ENCODE measurements at places on chromosomes 12 and 14.
A peak's percentile ranks its signal among the peaks of the same experiment; 100 is the strongest.

GRCh38 chr12:49539406-49540228 is 787 bp downstream of the KCNH3 start:
- no peak for DNase-seq

DNA sequence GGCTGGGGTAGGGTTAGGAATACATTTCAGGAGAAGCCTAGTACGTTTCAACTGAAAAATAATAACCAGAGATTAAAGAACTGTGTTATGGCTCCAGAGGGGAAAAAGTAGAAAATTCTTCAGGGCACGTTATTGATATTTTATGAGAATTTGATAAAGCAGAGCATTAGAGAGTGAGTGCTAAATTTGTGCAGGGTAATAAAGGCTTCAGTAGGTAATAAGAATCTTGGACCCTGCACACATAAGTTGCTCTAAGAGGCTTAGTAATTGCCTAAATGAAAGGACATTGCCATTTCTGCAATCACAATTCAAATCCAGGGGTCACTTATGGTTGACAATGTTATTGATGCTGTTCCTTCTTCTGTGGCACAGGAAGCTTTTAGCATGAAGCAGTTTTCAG is 439.4 kb upstream of the DCN start:
- no peak for DNase-seq

GRCh38 chr12:45726603-45727300 is 2.8 kb upstream of the ARID2 start:
- DNase-seq, result no peak

GRCh38 chr14:95832012-95832411 is 44.6 kb upstream of the TUNAR start:
- DNase-seq, result no peak

- DNase-seq, result no peak
Measured at GRCh38 chr12:23510484-23510883, 439.0 kb downstream of the SOX5 start.

GRCh38 chr12:39915249-39915648 is 190.6 kb downstream of the SLC2A13 start:
- no peak for DNase-seq

DNA sequence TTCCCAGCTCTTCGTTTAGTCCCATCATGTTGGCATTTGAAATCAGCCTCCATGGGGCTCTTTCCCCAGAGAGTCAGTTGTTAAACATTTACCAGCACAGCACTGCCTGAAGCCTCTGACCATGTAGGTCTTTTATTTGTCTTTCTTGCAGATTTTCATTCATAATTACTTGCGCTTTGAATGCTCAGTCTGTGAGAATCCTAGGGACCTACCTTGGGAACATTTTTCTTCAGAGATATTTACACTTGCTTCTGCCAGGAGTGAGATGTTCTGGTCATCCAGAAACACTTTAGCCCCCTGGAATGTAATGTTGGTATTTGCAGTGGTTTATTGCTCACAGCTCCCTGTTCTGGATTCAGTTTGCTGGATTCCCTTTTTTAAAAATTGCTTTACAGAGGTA is 41.7 kb downstream of the RPH3A start:
- DNase-seq, result no peak

DNA sequence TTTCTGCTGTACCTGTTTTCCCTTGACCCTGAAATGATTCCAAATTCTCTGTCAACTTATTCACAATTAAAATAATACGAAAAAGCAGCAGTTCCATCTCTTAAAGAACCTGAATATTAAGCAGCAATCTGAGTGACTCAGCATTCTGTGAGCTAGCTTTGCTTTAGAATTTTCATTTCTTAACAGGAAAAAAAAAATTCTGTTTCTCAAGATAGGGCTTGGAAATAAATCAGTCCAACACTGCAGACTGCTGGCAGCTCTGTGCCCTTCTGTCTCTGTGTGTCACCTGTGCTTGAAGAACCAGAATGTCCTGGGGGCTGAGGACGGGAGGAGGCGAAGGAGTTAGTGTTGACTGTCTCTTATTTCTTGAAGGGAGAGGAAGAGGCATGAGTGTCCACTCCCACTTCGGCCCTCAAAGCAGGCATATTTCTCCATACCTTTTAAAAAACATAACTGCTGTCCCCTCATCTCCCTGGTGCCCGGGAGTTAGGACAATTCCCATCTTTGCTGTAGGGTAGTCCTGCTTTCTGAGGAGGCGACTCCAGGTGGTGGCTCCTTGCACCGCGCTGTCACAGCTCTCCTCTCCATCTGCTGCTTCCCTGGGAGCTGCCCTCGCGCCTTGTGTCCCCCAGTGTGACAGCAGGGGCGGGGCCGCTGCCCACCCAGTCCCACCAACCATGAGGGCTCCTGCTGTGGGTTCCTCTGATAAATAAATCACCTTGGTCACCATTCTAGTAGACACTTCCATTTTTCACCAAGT is 203.1 kb downstream of the CALM1 start:
- no peak for DNase-seq

- DNase-seq, result peak; percentile 55
Measured at GRCh38 chr12:7995266-7995963, 37.1 kb upstream of the FOXJ2 start.

DNA sequence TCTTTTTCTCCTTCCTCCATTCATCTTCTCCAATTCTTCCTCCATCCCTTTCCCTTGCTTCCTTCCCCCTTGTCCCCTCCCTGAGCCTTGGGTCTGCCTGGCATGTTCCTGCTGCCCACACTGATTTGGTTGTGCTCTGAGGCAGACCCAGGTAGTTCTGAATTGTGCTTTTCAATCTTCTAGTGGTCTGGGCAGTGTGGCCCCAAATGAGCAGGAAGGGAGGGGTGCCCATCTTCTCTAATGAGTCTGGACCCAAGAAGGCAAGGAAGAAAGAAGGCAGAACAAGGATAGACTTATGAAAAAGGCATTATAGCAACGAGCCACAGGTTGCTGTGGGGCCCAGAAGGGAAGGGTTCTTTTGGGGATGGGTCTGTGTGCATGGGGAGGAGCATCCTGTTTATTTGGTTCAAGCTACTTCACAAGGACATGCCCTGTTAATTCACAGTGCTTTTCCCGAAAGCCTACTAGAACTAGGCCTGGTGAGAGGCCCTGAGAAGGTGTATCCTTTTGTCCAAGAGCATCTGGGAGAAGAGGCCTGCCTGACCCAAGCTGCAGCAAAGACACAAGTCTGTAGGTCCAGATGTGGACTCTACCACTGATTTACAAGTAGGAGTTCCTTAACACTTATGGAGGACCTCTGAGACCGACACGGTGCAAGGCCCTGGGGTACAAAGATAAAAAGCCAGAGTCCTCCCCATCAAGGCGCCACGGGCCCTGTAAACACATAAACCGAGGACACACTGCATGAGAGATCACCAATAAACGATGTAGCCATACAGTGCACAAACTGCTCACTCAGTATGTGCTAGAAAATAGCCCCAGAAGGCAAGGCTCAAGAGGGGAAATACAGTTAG is 1.1 kb upstream of the SUSD6 start:
- DNase-seq, result no peak

DNA sequence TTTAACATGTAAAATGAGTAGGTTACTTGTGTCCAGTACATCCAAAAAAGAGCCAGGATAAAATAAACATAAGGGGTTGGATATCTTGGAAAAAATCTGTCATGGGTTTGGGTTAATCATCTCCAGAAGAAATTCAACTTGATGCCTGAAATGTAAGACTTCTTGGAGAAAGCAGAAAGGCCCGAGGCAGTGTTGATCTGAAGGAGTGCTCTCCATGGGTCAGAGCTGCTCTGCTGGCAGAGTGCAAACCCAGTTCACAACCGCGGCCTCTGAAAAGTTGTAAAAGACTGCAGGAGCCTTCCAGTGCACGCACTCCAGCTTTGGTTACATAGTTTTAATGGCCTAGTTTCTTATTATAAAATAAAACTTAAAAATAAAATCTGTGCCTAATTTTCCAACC is 97.3 kb upstream of the ALX1 start:
- DNase-seq, result no peak

DNA sequence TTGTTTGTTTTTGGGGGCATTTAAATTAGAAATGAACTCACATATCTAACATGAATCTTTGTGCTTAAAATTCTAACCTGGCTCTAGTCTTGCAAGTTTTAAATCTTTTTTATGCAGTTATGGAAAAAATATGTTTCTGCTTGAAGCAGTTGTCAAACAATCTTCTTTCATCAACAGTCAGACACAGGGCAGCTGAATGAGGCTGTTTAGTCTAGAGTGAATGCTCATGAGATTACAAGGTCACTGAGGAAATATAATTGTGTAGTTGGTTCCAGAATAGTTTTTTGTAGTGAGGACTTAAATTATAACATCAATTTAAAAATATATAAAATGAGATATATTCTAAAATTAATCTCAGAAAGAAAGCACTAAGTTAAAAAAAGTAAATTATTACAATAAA is 76.5 kb downstream of the TRMT5 start:
- no peak for DNase-seq

DNA sequence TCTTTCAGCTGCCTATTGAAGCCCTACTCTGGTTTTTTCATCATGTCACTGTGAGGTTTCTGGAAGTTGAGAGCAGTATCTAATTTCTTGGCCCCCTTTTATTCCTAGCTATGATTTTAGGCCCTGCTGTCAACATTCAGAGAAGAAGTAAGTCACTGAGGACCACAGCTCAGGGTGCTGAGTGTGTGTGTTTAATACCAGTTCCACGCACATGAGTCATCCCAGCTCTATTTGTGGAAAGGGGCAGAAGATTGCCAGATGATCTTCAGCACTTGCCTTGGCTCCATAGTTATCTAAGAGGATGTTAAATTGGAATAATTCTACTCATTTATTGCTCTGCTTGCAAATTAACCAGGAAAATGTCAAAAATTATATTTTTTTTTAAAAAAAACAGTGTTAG is 65.5 kb upstream of the SLC38A4 start:
- DNase-seq, result no peak

- no peak for DNase-seq
Measured at GRCh38 chr12:46253544-46254162, 15.2 kb downstream of the SLC38A1 start.

DNA sequence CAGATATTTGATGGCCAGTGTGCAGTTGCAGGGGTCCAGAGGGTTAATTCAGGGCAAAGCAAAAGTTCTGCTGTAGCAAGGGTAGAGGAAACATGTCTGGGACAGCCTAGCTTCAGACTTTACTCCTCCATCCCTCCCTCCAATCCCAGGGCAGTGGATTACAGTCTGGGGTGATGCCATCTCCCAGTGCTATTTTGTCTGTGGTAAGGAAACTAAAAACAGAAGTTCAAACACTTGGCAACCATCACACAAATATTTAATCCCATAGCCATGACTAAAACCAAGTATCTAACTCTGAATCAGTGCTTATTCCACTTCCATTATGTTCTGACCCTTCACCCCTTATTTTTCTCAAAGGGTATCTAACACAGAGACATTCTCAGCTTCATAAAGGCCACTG is 61.8 kb downstream of the PIK3C2G start:
- no peak for DNase-seq

- no peak for DNase-seq
Measured at GRCh38 chr12:84542289-84542688, 370.3 kb downstream of the SLC6A15 start.

DNA sequence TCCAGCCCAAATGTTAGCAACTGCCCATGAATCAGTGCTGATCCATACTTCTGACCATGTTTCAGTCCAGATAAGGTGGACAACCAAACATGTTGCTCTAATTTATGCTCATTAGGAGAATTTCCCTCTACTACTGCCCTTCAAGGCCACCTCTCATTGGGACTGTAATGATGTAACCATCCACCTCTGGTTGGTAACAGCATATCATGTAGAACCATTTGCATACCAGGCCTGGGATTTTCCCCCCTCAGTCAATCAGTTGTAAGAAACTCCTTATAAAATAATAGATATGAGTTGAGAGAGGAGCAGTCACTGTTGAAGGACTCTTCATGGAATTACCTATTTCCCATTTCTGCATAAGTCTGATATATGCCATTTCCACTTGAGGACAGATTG is 17.8 kb upstream of the YAF2 start:
- no peak for DNase-seq

DNA sequence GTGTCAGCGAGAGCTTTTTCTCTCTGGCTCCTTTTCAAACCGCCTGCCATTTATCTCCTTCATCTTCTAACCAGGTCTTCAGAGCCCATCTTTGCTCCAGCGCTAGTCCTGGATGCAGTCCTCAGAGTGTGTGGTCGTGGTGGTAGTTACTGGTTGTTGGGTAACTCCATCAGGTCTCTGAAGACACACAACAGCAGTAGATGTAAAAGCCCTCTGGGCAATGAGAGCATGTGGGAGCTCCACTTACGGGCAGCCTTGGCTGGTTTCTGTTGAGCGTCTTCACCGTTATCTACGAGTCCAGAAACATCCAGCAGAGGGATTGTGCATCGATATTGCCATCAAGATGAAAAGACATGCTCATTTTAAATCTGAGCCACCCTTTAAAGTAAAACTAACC is 61.2 kb downstream of the FBXL14 start:
- DNase-seq, result no peak

DNA sequence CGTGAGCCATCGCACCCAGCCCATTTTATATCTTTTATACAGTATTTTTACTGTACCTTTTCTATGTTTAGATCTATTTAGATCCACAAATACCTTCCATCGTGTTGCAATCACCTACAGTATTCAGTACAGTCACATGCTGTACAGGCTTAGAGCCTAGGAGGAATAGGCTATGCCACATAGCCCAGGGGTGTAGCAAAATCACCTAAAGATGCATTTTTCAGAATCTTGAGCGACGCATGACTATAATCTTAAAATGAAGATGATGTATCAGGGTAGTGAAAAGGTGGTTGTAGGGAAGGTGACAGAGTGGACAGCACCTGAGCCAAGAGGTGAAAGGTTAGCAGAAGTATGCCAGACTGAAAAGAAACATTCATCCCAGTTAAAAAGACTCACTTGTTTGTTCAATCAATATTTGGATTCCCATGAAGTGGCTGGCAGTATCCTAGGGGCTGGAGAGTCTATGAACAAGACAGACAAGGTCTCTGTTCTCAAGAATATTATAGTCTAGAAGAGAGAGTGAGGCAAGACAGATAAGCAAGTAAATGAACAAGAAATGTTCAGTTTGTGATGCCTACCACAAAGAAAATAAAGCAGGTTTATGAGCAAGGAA is 3.6 kb downstream of the SPRING1 start:
- no peak for DNase-seq

DNA sequence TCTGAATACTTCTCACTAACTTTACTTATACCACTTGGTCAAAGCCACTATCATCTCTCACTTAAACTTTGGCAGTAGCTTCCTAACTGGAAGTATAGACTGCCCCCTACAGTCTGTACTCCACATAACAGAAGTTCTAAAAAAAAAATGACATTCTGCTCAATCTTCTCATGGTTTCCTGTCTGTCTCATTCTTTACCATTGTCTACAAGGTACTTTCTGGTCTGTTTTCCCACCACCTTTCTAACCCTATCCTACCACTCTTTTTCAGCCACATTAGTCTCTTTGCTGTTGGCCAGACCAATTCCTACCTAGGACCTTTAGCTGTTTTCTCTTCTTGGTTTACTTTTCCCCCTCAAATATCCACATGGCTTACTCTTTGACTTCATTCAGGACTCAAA is 14.7 kb downstream of the CPSF6 start:
- no peak for DNase-seq

GRCh38 chr12:108234158-108234557 is 105.0 kb downstream of the CMKLR1 start:
- DNase-seq, result no peak

GRCh38 chr12:74984631-74985030 is 225.0 kb downstream of the KCNC2 start:
- DNase-seq, result no peak

Data from stimulated activated CD4-positive, alpha-beta T cell treated with anti-CD3 and anti-CD28 coated beads, Interleukin-1b, Interleukin-23, amount 100 ng/mL, for 1 hour (primary cell).